ENCODE measurements at places on chromosomes 12 and 14.

- no peak for DNase-seq
Observed at GRCh38 chr14:95697764-95698163, 11.5 kb downstream of the TCL1B start.

GRCh38 chr14:99177046-99177655, 94.8 kb downstream of the BCL11B start:
- DNase-seq = no peak

- DNase-seq = no peak
Observed at GRCh38 chr14:34075042-34075744, 124.3 kb upstream of the EGLN3 start.

DNA sequence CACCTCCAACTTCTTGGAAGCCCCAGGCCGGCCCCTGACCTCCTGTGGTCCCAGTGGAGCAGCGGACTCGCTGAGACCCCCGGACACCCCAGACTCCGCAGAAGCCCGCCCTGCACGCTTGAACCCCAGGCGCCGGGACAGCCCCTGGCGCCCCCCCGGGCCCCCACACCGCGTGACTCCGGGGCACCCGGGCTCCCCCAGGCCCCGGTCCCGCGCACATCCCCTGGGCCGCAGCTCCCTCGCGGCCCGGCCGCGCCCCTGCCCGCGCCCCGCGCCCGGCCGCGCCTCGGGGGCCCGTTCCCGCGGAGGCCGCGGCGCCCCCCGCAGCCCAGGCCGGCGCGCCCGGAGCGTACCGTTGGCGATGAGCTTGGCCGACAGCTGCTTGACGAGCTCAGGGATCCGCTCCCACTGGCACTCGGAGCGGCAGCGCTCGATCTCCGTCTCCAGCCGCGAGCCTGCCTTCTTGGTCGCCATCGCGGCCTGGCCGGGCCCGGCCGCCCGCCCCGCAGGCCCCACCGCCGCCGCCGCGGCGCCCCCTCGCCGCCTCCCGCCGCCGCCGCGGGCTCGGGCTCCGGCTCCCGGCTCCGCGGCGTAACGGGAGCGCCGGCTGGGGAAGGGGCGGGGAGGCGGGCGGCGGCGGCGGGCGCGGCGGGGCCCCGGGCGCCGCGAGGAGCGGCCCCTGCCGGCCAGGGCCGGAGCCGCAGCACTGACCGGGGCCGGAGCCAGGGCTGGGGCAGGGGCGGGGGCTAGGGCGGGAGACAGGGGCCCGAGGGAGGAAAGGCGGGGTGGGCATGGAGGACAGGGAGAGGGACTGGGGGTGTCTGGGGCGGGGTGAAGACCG, at the start of gene TTC7B:
TSS of gene TTC7B (minus strand) at position 609 of the 841 bp plus-strand sequence. CDS start at position 474, 135 bp downstream.
- DNase-seq = no peak

GRCh38 chr12:103821773-103822172, 19.3 kb downstream of the NT5DC3 start:
- no peak for DNase-seq

GRCh38 chr14:24094841-24095270, 745 bp downstream of the PCK2 start:
- DNase-seq = no peak

DNA sequence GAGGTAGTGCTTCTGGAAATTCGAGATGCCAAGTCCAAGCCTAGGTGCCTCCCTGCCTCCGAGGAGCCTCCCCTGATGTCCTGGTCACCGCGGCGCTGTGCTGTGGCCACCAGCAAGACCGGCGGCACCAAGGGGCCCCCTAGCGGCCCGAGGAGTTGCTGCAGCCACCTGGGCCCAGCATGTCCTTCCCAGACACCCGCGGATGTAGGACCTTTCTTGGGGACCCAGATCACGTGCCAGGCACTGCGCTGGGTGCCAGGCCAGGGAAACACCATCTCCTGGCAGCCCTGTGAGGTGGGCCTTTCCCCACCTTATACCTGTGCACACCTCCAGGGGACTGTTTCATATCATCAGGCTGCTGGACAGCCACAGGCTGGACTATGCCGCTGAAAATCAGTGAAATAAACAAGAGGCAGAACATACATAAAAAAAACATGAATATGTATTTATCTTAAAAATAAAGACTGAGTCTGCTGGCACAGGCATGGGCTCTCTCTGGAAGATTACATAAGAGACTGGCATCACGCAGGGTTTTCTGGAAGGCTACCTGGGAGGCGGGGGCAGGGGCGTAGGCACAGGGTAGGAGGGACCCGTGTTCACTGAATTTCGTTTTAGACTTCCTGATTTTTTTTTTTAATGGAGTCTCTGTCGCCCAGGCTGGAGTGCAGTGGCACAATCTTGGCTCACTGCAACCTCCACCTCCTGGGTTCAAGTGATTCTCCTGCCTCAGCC, 15.9 kb upstream of the HHIPL1 start:
- DNase-seq = peak; percentile 60

- DNase-seq = no peak
Observed at GRCh38 chr12:10940389-10940788, 1.3 kb upstream of the TAS2R14 start.

GRCh38 chr12:65209655-65210043, 40.3 kb downstream of the LEMD3 start:
- no peak for DNase-seq

- DNase-seq = no peak
Observed at GRCh38 chr12:71107936-71108335, 49.9 kb downstream of the TSPAN8 start.

- DNase-seq = no peak
Observed at GRCh38 chr12:65656156-65656882, 168.0 kb upstream of the HMGA2 start.

DNA sequence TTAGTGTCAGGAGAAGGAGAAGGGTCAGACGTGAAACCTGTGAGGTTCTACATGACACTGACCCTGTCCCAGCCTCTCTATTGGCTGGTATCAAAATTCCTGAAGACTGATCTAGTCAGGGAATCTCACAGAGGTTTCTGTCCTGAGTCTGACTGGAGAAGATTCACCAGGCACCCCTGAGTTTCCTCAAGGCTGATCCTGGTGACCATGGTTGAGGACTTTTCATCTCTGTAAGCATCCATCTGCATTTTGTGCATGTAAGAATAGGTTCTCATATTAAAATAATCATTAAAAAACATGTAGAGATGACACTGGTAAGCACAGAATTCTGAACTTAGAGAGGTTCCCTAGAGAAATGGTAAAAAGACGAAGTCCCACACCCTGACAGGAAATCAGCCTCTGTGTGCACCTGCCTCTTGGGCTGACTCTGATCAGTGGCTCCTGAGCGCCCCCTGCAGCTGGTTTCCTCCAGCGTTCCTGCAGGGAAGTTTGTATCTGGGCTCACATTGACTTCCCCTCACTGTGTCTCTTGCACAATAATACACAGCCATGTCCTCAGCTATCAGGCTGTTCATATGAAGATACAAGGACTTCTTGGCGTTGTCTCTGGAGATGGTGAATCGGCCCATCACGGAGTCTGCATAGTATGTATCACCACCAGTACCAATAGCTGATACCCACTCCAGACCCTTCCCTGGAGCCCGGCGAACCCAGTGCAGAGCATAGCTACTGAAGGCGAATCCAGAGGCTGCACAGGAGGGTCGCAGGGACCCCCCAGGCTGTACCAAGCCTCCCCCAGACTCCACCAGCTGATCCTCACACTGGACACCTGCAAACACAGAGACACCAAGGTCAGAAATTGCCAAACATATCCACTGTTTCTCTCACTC, 991.9 kb downstream of the TMEM121 start:
- peak; percentile 63 for DNase-seq

DNA sequence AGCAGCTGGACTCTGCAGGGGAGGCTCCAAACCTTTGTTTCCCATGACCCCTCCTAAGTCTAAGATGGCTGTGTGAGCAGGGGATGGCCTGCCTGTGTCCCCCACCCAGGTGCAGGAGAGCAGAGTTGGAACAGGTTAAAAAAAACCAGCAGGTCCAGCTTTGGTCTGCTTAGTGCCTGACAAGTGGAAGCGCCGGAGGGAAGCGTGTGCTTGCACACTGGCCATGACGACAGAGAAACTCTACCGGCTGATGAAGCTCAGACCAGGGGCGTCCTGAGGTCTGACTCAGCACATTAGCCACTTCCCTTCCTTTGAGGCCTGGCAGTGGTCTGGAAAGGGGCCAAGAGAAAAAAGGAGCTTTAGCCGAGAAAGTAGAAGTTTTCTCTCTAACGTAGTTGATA, 280.1 kb downstream of the VRK1 start:
- DNase-seq = no peak

- no peak for DNase-seq
Observed at GRCh38 chr12:127398016-127398710, 868.8 kb upstream of the TMEM132C start.

GRCh38 chr14:55514819-55515490, 65.1 kb upstream of the KTN1 start:
- DNase-seq = no peak

DNA sequence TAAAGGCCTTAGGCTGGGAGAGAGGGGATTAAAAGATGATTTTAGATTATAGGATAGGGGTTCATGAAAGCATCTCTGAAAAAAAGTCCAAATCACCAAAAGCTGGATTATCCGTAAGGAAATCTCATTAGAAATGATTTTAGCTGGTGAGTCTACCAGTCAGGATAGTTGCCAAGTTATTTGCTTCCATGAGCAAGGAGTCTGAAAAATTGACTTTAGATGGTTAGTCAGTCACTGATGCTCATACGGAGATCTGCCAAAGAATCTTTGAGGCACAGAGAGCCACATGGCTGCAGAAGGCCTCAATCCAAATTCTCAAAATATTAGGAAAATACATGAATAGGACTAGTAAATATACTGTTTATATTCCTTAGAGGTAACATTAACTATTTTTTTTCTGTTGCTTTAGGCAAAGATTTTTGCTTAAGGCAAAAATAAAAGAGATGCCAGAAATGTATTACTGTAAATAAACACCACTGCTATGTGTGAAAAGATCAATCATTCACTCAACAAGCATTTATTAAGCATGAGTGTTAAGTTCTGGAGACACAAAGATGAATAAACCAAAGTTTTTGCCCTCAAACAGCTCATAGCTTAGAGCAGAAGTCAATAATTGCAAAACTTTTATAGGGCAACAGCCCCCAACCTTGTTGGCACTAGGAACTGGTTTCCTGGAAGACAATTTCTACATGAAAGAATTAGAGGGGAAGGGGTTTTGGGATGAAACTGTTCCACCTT, 105.2 kb downstream of the BBS10 start:
- DNase-seq = no peak

- DNase-seq = no peak
Observed at GRCh38 chr14:92372230-92372629, 49.3 kb downstream of the SLC24A4 start.

GRCh38 chr12:90473831-90474230, 481.1 kb downstream of the CCER1 start:
- DNase-seq = no peak

- DNase-seq = no peak
Observed at GRCh38 chr12:78866518-78866917, 1.9 kb downstream of the SYT1 start.

DNA sequence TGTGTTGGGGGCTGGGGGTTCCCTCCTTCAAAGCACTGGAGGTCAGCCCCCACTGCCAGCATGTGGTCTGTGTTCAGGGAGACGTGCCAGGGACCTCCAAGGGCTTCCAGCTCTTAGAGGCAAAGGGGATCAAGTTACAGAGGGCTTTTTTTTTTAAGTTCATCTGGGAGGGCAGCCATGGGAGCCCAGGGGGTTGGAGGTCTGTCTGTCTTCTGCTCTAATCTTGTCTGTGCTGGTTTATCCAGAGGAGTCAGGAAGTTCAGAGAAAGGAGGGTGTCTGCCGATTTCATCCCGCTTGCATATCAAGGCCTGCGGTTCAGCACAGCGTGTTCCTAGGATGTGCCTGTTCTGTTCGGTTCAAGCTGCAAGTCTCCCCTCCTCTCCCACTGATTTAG, 72.2 kb downstream of the TMEM132C start:
- DNase-seq = no peak

DNA sequence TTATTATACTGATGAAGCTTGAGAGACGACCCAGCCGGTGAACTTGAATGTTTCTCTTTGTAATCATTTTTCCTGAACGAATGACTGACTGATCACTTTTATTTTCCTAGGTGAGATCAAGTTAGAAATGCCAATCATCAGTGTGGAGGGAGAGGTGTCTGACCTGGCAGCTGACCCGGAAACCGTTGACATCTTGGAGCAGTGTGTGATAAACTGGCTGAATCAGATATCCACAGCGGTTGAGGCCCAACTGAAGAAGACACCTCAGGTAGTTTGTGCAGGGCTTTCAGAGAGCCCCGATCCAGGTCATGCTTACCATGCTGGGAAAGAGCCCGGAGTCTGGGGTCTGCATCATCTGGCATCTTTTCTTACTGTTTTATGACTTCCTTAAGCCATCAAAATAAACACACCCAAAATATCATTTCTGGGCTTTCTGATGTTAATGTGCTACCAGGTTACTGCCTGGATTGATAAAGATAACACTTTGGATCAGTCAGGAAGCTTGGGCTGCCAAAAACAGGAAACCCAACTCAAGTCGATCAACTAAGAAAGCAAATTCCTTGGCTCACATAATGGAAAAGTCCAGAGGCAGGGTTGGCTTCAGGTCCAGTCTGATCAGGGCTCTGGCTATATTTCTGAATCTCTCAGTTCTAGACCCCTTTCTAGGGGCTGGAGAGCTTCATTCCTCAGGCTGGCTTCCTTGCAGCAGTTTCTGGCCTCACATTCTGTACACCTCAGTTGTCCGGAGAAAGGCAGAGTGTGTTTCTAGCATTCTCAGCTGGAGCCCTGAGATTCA, 21.1 kb downstream of the DNAH10 start:
- DNase-seq = no peak

GRCh38 chr12:84054811-84055210, 857.8 kb downstream of the SLC6A15 start:
- DNase-seq = no peak

DNA sequence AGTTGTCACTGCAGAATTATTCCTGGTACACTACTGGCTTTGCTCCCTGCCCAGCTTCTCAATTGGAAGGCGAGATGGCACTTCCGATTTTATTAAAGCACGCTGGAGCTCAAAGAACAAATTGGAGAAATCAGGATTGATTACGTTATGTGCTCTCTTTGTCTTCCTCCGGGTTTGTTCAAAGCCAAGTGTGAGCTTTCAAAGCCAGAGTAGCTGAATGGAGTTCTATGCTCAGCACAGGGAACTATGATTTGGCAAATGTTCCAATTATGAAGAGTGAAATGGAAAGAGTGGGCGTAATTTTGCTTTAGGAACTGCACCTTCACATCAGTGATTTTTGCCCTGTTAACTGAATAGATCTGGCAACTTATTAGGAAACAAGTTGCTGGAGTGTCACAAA, 72.4 kb downstream of the FLRT2 start:
- DNase-seq = no peak

DNA sequence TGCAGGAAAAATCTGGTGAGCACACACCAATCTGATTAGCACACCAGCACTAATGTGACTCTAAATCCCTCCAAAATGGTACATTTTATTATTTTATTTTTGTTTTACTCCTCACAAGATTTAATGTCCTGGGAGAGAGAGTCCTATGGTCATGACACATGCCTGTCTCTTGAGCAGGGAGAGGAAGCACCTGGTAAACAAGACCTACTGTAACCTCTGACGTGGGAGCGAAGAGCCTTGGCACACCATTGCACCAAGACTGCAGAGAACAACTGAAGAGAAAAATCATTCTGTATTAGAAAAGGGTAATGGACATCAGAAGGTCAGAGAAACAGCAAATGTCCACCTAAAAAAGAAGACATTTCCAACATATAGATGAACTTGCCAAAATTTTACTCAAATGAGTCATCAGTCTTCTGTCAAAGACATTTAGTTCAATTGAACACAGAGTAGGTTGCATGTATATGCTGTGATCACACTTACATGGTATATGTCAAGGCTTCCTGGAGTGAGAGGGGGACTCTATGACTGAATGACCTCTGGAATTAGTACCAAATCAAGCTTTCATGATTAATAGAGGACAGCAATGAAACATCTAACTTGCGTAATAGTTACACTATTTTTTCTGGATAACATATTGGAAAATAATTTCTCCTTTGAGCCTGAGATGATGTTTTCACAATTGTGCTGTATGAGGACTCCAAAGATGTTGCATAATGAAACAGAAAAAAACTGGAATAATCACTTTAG, 186.9 kb upstream of the FLRT2 start:
- DNase-seq = no peak

All from T-helper 2 cell treated with Interferon-gamma antibody and Interleukin-4, amounts not matched to agents 5 μg/mL and 100 μg/mL, for 36 hours (primary cell).